Erythroblast (primary cell): ENCODE measurements at places on chromosomes 12 and 14.

- DNase-seq, result no peak
Measured at GRCh38 chr14:81474148-81474492, 59.5 kb downstream of the SEL1L start.

DNA sequence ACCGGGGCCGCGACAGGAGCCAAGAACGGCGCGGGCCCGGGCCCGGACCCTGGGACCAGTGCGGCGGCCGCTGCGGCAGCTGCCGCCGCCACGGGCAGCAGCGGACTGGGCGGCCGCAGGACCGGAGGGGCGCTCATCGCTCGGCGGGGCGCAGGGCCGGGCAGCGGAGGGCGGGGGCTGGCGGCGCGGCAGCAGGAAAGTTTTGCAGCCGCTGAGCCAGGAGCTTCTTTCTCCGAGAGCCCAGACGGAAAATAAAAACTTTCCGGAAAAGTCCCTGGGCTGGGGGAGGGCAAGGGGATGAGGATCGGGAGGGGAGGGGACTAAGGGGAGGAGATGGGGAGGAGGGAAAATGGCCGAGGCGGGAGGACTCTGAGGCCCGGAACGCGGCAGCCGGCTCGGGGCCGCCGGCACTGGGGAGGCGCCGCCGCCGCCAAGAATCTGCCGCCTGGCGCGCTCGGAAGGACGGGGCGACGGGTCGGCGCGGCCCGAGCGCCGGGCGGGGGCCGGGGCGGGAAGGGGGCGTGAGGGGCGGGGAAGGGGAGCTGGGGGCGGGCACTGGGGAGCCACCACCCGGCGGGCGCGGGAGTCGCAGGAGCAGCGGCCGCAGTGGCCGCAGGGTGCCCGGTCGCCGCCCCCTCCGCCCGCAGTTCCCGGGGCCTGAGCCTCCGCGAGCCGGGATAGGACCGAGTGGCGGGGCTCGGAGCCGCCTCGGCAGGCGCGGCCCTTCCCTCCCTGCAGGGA, at the start of gene PRKD1:
Gene PRKD1 (minus strand): TSS at position 472 of the 741 bp plus-strand sequence.
- no peak for DNase-seq

- DNase-seq, result no peak
Measured at GRCh38 chr14:22231018-22231417, 358.0 kb downstream of the DAD1 start.

DNA sequence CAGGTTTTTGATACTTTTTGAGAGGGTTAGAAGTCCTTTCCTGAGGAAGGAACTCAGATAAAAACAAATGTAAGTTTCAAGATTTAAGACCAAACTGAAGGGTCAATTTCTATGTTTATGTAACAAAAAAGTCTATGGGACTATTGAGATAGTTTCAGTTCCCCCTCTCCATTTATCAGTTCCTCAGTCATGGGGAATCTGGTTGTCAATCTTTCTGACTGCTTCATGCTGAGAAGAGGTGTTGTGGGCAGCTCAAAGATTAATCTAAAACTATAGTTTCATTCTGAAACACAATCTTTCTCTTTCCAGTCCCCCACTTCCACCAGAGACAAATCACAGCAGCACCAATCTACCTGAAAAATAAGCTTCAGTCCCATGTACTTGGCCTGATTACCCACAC, 93.7 kb downstream of the KCNMB4 start:
- DNase-seq, result no peak

DNA sequence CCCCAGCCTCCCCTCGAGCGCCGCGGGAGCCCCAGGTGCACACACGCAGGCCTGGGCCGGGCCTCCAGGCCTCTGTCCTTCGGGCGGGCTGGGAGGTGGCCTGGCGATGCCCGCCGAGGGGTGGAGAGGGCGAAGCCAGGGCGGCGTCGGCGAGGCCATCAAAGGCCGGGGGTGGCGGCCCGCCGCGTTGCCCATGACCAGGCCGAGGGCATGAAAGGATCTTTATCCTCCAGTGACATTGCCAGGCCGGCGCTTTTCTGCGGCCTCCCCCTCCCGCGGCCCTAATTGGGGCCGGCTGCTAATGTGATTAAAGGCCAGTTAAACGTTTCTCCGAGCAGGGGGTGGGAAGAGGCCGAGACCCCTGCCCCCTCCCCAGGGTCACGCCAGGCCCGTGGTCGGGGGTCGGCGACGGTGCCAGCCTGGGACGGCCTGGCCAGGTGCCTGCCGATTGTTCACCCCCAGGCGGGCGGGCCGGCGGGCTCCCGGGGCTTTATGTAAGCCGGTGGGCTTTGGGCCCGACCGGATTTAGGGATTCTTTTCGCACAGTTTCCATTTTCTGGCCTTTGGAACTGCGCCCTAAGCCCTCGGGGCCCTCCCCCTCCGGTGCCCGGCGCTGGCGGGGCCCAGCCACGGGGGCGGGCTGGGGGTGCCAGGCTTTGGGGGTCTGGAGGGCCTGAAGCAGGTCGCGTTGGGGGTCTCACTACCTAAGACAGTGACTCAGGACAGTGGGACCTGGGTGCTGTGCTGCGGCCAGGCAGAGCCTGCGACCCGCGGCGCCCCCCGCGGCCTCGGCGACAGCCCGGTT, 103.2 kb upstream of the DIO3 start:
- no peak for DNase-seq

DNA sequence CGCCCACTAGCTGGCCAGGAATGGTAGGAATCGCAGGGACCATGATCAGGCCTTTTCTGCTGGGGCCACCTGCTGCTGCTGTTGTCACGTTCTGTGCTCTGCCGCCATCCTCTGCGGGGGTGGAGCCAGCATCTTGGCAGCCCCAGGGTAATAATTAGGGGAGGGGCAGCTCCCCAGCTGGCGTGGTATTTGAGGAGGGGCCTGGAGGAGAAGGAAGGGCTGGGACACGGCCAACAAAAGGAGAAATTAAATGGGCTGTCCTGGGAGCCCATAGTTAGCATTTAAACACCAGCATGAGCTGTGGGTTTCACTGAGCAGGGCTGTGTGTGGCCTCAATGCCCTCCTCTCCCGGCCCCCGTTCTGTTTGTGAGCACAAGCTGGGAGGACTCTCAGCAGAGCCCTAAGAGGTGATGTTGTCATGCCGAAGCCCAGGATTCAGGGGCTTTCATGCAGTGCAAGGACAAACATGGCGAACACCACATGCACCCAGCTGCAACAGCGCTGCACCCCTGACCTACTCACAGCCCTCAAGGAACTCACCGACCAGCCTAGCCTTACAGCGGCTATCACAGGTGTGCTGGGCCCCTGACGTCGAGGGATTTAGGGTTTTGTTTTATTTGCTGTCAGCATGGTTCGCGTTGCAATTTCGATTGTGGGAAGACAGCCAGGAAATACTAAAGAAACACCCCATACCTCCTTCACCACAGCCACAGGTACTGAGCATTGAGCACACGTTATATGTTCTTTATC, 324.3 kb downstream of the CACNA1C start:
- DNase-seq, result no peak

GRCh38 chr12:128905003-128905544, 51.8 kb downstream of the GLT1D1 start:
- no peak for DNase-seq

GRCh38 chr12:56657416-56658379, 11.9 kb upstream of the ATP5F1B start:
- DNase-seq, result no peak

GRCh38 chr12:13101821-13102375, 1.6 kb downstream of the GSG1 start:
- DNase-seq, result peak; percentile 22

- no peak for DNase-seq
Measured at GRCh38 chr14:93073910-93074769, 41.6 kb downstream of the ITPK1 start.

GRCh38 chr12:3726456-3726855, 26.5 kb downstream of the CRACR2A start:
- DNase-seq, result no peak

DNA sequence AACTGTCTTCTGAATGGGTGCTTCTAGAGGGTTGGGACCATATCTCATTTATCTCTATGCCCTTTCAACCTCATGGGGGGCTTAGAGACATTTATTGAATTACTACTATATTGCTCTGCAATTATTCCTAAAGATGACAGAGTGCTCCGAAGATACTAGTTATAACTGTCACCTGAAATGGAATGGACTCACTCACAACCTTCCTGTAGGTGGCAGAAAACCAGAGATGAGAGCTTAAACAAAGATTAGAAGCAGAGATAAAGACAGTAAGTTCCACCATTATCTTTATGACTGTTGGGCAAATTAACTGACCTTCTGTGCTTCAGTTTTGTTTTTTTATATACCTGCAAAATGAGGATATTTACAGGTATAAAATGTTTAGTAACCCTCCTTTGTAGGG, 31.5 kb upstream of the GTF2A1 start:
- no peak for DNase-seq

GRCh38 chr12:79373896-79374499, 316.8 kb downstream of the PAWR start:
- peak; percentile 4 for DNase-seq

- DNase-seq, result no peak
Measured at GRCh38 chr14:35861204-35861868, 35.2 kb downstream of the BRMS1L start.

- DNase-seq, result peak; percentile 26
Measured at GRCh38 chr14:68718023-68718990, 74.6 kb downstream of the ZFP36L1 start.
